Caudate nucleus (tissue), 63 donors: ENCODE measurements at places on chromosomes 3 and 15.

- DNase-seq: no peak
These were observed 427.5 kb upstream of the TBL1XR1 start for GRCh38 chr3:177624528-177625495.

GRCh38 chr15:83565553-83566159, 88.3 kb upstream of the ADAMTSL3 start:
- no peak for DNase-seq

GRCh38 chr3:195384952-195385351, 57.9 kb downstream of the ACAP2 start:
- DNase-seq: no peak

GRCh38 chr3:23185861-23186260, 17.3 kb upstream of the UBE2E2 start:
- DNase-seq: no peak

DNA sequence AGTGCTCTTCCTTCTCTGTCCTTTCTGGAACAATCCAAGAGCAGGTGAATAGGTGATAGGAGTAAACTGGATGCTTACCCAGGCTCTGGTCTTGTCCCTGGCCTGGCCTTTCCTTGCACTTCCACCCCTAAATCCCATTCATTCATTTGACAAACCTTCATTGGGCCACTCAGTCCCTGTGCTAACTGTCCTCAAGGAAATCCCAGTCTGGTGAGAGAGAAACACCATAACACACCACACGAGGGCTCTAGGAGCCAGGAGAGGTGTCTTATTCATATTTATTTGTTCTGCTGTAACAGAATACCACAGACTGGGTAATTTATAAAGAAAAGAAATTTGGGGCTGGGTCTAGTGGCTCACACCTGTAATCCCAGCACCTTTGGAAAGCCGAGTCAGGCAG, 22.8 kb downstream of the EFCC1 start:
- no peak for DNase-seq

DNA sequence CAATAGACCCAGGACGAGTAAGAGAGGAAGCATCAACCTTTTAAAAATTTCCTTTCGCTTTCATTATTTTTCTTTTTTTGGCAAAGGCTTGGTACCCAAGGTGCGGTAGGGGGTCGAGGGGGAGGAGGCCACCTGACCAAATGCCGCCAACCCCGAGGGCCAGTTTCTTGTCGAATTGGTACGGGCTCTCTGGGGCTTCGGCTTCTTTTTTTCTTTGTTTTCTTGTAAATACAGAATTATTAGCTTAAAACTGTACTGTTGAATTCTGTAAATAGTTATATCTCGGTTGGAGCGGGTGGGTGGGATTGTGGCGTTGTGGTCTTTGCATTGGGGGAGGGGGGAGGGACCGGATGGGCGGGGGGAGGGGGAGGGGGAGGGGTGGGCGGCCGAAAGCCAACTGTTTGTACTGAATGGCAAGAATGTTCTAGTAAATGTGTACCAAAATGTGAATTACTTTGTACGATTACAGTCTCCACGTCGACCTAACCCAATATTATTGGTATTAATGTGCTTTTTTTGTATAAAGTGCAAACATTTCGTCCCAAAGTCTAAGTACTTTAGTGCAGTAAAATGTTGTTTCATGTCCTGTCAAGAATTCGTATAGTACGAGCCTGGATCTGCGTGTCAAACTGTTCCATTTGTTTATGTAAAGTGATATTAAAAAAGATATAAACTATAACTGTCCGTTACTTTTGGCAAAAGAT, 4.7 kb downstream of the ZIC1 start:
- no peak for DNase-seq

DNA sequence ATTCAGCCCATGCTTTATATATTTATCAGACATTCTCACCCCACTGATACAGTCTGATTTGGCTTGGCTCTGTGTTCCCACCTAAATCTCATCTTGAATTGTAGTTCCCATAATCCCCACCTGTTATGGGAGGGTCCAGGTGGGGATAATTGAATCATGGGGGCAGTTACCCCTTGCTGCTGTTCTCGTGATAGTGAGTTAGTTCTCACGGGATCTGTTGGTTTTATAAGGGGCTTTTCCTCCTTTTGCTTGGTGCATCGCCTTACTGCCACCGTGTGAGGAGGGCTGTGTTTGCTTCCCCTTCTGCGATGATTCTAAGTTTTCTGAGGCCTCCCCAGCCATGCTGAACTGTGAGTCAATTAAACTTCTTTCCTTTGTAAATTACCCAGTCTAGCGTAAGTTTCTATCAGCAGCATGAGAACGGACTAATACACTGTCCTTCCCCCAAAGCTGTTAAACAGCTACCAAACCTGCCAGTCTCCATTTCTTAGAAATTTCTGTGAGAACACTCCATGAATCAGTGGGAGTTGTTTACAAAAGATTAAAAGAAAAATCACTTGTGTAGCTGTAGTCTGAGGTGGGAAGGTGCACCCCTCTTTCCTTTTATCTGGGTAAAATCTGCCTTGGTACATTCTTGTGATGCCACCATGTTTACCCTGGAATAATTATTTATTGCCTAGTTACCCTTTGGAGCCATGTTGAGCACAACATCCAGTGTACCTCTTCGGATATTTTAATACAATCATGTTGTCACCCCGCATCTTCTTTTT, 160.5 kb downstream of the THSD4 start:
- DNase-seq: no peak

- no peak for DNase-seq
These were observed 548.9 kb downstream of the NTRK3 start for GRCh38 chr15:87707566-87708130.

DNA sequence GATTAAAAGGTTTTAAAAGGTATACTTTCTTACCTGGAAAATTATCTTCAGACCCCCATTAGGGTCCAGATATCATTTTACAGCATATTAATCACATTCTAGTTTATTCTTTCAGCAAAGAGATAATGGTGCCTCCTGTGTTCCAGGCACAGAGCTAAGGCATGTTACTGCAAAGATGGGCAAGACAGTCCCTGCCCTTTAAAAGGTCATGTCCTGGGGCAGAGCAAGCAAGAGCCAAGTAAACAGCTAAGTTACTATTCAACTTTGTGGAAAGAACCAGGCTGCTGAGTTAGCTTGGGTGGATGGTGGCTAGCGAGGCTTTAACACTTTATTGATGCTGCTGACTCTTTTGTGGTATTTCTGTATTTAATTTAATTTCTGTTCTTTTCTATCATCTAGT, 75.0 kb downstream of the LRRC28 start:
- DNase-seq: no peak

- no peak for DNase-seq
These were observed 31.0 kb upstream of the KLHL6 start for GRCh38 chr3:183586477-183586876.

DNA sequence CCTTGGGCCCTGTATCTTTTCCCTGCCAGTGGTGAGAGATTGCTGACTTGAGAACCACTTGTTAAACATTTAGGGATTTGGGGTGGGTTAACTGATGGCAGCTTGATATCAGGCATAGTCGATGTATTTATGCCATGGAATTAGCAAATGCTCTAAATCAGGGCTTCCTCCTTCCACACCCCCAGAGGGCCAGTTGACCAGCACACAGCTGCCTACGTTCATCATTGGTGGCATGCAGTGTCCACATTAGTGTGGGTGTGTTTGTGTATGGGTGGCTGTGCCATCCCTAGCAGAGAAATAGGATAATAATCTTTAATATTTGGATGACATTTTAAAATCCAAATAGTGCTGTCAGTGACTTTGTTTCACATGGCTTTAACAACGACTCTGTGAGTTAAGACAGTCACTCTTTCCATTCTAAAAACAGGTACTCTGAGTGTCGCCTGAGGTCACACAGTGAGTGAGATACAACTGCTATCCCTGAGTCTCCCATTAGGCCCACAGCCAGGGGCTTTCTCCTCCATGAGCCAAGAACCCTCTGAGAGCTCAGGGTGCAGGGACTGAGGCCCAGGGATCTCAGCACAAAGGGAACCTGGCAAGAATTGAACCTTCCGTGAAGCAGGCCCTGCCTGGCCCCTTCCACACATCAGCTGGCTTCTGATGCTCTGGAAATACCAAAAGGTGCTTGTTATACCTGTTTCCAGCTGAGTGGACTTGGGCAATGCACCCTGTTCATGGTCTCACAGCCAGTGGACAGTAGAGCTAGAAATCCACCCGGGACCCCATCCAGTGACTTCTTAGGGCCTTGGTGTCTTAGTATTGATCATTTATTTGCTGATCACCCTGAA, 4.3 kb upstream of the LTF start:
- DNase-seq: no peak
